ENCODE measurements at places on chromosomes 16 and 17.
A peak's percentile ranks its signal among the peaks of the same experiment; 100 is the strongest.

DNA sequence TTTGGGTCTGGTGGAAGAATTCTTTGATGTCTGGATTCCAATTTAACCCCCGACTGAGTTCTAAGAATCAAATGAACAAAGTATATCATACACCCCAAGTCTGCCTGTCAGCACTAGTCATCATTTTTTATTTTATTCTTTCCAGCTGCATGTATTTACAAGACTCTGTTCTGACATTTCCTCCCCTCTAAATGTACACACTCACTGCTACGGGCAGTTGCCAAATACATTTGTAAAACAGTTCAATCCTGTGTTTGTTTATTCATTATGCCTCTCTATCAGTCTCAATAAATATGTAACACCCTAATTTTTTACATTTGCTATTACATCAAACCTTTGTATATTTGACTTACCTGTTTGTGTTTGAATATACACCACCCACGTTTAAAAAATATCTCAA, 422.3 kb upstream of the PSMD7 start:
- no peak for DNase-seq

DNA sequence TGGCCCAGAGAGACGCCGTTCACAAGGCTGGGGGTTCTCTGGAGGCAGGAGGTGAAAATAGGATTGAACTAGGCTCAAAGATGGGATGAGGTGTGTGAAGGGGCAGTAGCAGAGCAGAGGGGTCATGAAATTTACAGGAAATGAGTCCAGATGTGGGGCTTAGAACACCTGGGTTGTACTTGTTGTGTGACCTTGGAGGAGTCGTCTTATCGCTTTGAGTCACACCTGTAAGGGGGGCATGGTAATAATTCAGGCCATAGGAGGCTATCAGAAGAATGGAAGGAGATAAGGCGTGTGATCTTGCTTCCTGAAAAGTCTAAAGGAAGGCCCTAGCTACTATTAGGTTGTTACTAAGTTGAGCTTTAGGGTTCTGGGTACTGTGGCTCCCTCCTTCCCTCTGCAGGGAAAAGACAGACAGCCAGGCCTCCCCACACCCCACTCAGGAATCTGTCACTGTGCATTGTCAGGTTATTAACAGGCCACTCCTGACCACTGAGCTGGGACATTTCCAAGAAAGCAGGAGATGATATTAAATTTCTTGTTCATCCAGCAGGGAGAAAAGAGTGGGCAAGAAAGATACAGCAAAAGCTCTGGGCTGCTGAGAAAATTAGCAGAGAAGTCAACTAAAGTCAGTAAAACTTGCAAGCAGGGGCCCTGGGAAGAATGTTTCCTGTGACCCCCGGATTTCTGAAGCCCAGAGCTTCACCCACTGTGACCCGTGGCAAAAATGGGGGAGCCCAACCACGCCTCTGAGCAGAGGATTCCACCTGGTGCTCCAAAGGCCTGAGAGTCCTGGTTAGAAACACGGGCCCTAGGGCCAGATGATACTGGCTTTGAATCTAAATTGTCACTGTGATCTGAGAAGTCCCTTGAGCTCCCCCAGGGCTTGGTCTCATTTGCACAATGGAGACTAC, 6.0 kb upstream of the CDC42EP4 start:
- DNase-seq = no peak

DNA sequence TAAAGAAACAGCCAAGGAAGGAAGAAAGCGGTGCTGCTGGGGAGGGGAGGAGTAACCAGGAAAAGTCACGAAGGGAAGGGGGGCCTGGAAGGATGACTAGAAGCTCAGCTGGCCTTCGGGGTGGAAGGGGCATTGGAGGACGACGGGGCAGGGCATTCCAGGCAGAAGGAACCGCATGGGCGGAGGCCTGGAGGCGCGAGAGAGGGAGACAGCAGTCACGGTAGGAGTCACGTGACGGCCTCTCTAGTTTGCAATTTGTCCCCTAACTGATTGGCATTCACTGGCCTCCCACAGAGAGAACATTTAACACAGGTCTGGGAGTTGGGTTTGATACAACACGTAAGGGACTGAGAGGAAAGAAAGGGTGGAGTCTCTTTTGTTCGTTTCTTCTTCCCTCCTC, 63.9 kb downstream of the RTN4RL1 start:
- DNase-seq = no peak

GRCh38 chr16:65316808-65317207, 194.9 kb upstream of the CDH11 start:
- DNase-seq = no peak

- no peak for DNase-seq
These were observed 19.2 kb upstream of the MTSS2 start for GRCh38 chr16:70705056-70705455.

GRCh38 chr17:29384901-29385300, 5.3 kb upstream of the TAOK1 start:
- no peak for DNase-seq

- DNase-seq = no peak
These were observed at the start of gene KCNAB3 for GRCh38 chr17:7929158-7930023. Gene KCNAB3 (minus strand): TSS chr17:7929856. CDS start chr17:7929435, 421 bp downstream.

DNA sequence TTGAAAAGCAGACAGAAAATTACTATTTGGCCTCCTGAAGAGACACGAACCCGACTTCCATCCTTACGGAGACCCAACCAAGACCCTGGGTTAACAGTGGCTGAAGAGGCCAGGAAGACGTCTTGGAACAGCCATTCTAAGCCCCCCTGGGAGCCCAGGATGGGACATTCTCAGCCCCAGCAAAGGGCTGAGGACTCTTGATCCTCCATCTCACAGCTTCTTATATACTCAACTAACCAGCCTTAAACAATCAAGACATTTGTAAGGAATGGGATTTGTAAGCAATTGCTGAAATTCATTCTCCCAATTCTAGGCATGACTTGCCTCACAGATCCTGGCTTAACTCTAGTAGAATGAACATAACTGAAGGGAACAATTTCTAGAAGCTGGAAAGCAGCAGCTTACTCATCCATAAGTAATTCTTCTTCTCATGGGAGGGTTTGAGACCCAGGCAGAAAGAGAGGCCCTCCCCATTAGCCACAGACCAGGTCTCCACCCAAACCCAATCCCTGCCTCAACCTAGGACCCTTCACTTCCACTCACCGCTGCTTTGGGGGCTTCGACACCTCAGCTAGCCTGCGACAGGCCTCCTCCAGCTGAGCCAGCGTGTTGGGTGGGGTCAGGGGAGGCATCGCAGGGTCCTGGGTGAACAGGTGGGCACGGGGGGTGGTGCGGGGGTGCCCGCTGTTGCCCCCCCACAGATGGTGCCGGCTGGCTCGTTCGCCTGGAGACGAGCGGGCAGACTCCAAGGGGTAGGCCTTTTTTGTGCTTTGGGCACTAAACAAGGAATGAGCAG, 25.5 kb downstream of the AXIN2 start:
- no peak for DNase-seq

- no peak for DNase-seq
These were observed 16.6 kb upstream of the ATP6V0C start for GRCh38 chr16:2497116-2497630.

GRCh38 chr16:85850344-85850880, 48.5 kb upstream of the IRF8 start:
- DNase-seq = no peak

- DNase-seq = no peak
These were observed 28.6 kb upstream of the PIK3R6 start for GRCh38 chr17:8896087-8896486.

DNA sequence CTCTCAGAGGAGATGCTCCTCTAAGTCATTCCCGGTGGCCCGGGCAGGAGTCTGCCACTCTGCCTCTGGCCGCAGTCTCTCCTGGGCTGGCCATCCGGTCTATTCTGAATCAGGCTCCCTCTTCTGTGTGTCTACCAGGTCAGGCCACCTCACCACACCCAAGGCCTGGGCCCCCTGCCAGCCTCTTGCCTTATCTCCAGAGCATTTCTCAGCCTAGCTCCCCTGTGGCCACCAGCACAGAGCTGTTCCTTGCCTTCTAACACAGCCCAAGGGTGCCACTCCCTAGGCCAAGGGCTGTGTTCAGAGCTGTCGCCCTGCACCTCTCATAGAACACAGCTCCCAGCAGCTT, 55.3 kb downstream of the MYO18A start:
- no peak for DNase-seq

- DNase-seq = peak; percentile 96
These were observed 13.7 kb downstream of the RARA start for GRCh38 chr17:40322358-40323315.

Measured in KG1 (cell line).